ENCODE measurements at places on chromosomes 4 and X. TPM values are rescaled to one million over a fixed set of nuclear protein-coding genes. Genes with fewer than 3 reads are reported as not detected.

Gene BRCC3
- total RNA-seq, result 12.1 TPM

Gene FAT1
- 408 TPM for total RNA-seq

Gene EDA2R
- 21.0 TPM for total RNA-seq

Gene ZNF518B
- total RNA-seq, result 20.0 TPM

Gene MAP7D3
- 19.0 TPM for total RNA-seq

Gene GPM6B
- total RNA-seq, result 1.0 TPM

Gene MAPK10
- 8.0 TPM for total RNA-seq

Gene SPANXA2
- total RNA-seq, result not detected

Gene KIF4A
- 5.6 TPM for total RNA-seq

Gene COL25A1
- total RNA-seq, result under 0.01 TPM

Gene LIMCH1
- total RNA-seq, result 2.8 TPM

Gene NUDT10
- 1.8 TPM for total RNA-seq

GRCh38 chrX:151711787-151712186 is 4.0 kb upstream of the FATE1 start:
- DNase-seq, result no peak

DNA sequence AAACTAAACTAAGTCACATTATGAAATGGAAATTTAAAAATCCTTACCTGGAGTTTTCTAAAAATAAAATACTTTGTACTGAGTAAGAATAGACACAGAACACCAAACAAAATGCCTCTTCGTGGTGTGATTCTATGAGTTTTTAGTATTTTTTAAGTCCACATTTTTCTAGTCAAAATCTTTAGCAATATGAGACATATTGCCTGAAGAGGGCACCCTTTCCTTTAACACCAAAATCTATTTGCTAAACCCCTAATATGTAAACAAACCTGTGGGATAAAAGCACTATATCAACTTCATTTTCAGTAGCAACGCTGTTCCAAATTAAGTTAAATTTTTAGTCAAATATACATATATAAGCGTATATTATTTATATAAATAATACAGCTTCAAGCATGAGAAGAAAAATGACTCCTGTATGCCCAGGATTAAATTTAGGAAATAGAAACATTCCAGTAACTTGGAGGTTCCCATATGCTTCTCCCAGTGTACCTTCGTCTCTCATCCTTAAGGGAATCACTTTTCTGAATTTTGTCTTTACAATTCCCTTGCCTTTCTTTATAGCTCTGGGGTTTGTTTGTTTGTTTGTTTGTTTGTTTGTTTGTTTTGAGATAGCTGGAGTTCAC is 23.0 kb upstream of the PGM2 start:
- DNase-seq, result peak; percentile 81

DNA sequence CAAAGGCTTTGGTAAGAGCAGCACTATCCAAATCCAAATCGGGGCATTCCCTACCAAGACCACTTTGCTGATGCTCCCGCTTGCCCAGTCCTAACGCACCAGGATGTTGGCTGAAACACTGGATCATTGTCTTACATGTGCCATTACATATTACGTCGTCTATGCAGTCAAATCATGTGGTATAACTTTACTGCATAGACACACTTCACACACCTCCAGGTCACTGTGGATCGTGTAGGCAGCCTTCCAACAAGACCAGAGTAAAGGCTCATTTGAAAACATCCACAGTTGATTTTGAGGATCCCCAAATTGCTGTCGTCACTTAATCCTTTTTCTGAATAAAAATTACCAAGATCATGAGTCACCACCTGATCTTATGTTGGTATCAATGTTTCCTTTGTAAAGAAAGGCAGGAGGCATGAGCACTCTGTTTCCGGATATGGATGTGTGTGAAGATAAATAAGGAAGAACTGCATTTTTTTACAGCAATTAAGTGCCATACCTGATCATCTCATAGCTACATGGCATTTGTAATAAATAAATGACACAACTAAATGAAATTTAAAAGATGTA is 18.5 kb downstream of the TENM3 start:
- peak; percentile 35 for DNase-seq

DNA sequence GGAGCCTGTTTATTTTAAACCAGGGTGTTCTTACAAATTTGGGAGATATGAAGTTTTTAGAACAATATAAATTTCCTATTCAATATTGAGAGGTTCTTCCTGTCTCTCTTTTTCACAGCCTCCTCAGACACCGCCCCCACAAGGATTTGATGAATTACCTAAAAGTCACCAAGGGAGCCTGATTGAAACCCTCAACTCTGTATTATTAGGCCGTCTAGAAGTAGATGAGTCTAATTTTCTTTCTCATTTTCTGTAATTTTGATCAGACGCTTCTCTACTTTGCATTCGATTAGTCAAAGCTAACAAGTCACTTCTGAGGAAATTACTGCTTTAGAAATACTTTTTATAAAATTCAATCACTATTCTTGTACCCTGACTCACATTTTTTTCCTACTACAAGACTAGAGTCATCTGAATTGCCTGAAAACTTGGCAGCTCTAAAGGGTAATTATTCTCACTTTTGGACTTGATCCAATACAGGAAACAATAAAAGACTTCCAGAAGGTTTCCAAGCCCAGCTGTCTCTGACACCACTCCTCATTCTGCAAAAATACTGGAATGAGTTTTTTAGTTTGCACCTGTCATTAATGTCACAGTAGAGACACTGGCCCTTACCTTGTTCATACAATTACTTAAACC is 111.2 kb downstream of the ELOVL6 start:
- DNase-seq, result peak; percentile 84

DNA sequence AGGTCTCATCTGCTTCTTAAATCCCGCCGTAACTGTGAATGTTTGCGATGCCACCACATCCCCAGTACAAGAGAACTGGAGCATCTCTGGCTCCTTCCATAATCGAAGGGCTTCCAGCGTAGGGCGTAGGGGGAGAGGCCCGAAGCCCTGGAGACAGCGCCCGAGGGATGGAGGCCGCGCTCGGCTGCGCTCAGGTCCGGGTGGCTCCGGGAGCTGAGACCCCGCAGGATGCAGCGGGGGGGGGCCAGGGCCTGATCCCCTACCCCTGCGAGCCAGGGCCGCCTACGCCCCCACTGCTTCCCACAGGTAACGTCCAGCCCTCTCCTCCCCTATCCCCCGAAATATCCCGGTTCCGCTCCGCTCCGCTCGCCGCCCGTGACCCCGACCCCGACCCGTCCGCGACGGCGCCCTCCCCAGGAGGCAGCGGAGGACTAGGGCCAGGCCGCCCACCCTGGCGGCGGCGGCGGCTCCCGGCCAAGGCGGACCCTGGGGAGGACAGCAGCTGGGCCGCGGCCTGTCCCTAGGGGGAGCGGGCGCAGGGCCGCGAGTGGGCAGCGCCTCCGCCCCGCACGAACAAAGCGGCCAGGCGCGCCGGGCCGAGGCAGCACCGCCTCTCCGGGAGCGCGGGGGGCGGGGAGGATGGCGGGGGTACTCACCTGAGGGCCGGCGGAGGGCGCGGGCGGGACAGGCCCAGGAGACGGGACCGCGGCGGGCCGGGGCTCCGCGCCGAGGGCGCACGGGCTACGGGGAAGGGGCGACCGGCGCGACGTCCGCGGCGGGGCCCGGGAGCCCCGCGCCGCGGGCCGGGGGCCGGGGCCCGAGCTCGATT is 723 bp downstream of the WDFY3 start:
- DNase-seq, result no peak

DNA sequence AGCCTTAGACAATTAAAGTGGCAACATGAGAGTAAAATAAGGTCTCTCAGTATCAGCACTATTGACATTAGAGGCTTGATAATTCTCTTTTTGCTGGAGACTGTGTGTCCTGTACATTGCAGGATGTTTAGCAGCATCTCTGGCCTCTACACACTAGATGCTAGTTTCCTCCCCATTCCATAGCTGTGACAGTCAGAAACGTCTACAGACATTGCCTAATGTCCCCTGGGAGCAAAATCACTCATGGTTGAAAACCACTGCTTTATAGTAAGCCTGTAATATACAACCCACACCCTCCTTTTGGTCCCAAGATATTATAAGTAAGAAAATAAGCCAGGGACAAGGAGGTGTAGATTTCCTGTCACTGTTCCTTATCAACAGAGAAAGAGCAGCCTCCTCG is 166.0 kb downstream of the FRMPD4 start:
- peak; percentile 19 for DNase-seq

- DNase-seq, result no peak
Measured at GRCh38 chr4:19596342-19596741, 655.4 kb upstream of the SLIT2 start.

DNA sequence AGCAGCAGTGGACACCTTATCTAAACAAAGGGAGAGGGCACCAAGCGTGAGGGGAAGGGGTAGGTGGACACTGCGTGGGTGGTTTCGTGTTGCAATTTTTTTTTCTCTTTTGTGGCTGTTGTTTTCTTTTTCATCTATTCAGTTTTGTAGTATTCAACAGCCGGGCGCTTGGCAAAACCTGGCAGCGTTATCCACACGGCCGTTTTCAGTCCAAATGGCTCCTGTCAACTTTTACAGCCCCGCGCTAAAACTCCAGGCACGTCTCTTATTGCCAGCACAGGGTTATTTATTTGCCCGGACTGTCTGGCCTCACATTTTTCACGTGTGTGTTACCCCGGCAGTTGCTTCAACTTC is 192.2 kb downstream of the BCOR start:
- DNase-seq, result peak; percentile 69

DNA sequence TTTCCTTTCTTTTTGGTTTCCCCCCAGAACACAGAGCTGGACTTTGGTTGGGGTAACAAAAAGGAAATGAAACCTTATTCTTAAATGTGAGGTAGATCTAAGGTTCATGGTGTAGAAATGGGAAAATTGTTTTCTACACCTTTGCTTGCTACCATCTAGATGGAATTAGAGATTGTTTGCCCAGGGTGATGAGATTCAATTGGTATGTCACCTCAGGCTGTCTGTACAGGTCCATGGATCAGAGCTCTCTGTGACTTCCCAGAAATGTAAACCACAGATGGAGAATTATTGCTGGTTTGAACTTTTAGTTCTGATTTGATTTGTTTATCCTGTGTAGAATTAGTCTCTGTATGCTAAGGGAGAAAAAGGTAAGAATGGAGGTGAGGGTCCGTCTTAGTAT is 146.7 kb downstream of the PCDH7 start:
- peak; percentile 63 for DNase-seq

- DNase-seq, result peak; percentile 79
Measured at GRCh38 chrX:19887911-19888879, 795 bp upstream of the SH3KBP1 start.

All from fibroblast of lung (primary cell).